PC-3 (cell line): ENCODE measurements at places on chromosomes 1 and 21. TPM values are rescaled to one million over a fixed set of nuclear protein-coding genes. Genes with fewer than 3 reads are reported as not detected.
A peak's percentile ranks its signal among the peaks of the same experiment; 100 is the strongest.

GRCh38 chr21:44836666-44837471 lies 19.0 kb upstream of the SUMO3 start:
- H3K4me3 ChIP-seq, result no peak overlapping the region
- no peaks in the 10 kb centered on the region for H3K4me1 ChIP-seq
- peak; percentile 35 for DNase-seq
- H3K27me3 ChIP-seq, result no peaks in the 10 kb centered on the region
- H3K36me3 ChIP-seq, result no peaks in the 10 kb centered on the region
- no peak overlapping the region for H3K27ac ChIP-seq

- no peak overlapping the region for H3K27ac ChIP-seq
- no peak for DNase-seq
- no peaks in the 10 kb centered on the region for H3K36me3 ChIP-seq
- no peak overlapping the region for H3K4me3 ChIP-seq
- peaks cover 8% of the 10 kb centered on the region for H3K4me1 ChIP-seq
Observed at GRCh38 chr1:35661474-35661795, 20.1 kb upstream of the PSMB2 start.

Gene RNF186
- total RNA-seq, result 0.69 TPM in 1 of 2 replicates, not detected in the other

GRCh38 chr21:19935467-19935866 lies 1062.7 kb upstream of the NCAM2 start:
- DNase-seq, result no peak
- no peaks in the 10 kb centered on the region for H3K4me1 ChIP-seq
- no peaks in the 10 kb centered on the region for H3K36me3 ChIP-seq
- H3K27me3 ChIP-seq, result no peaks in the 10 kb centered on the region
- H3K27ac ChIP-seq, result no peak overlapping the region
- no peak overlapping the region for H3K4me3 ChIP-seq

DNA sequence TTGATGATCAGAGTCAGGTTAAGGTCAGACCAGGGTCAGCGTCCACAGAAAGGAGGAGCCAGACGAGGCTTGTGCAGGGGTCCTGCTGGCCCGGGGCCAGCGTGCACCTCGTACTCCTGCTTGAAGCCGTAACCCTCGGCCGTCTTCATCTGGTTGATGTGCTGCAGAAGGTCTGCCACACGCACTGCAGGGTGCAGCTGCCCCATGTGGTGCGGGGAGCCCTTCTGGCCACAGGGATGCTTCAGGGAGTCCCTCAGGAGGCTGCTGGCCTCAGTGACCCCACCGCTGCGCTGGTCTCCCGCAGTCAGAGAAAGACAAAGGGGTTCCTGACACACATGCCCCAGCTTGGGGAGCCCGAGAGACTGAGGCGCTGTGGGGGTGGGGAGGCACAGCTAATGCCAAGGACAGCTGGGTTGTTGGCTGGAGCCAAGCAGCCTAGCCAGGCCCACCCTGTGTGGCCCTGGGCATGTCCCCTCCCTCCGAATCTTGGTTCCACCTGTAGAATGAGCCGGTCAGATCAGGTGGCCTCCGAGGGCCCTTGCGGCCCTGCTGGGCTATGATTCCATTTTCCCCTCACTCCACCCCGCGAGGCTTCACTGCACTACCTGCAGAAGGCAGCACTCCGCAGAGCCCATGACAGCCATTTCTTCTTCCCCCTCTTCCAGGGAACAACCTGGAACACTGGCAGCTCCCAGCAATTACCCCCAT lies 251.9 kb downstream of the PTPRU start:
- DNase-seq, result no peak
- no peak overlapping the region for H3K4me3 ChIP-seq
- no peaks in the 10 kb centered on the region for H3K4me1 ChIP-seq
- no peak overlapping the region for H3K27ac ChIP-seq
- H3K27me3 ChIP-seq, result peaks cover 4% of the 10 kb centered on the region; the same call in 1 of the 2 replicates

- no peak overlapping the region for H3K27ac ChIP-seq
- H3K4me1 ChIP-seq, result peaks cover 11% of the 10 kb centered on the region
- no peak overlapping the region for H3K4me3 ChIP-seq
- no peaks in the 10 kb centered on the region for H3K27me3 ChIP-seq
Observed at GRCh38 chr21:31604591-31605190, 54.8 kb upstream of the SOD1 start.

Gene CALML6
- total RNA-seq, result 1.7 and 3.0 TPM in 2 replicates

Gene CSF3R
- total RNA-seq, result not detected in 2 replicates
